ENCODE measurements at places on chromosomes 5 and 9. TPM values are rescaled to one million over a fixed set of nuclear protein-coding genes. Genes with fewer than 3 reads are reported as not detected.

DNA sequence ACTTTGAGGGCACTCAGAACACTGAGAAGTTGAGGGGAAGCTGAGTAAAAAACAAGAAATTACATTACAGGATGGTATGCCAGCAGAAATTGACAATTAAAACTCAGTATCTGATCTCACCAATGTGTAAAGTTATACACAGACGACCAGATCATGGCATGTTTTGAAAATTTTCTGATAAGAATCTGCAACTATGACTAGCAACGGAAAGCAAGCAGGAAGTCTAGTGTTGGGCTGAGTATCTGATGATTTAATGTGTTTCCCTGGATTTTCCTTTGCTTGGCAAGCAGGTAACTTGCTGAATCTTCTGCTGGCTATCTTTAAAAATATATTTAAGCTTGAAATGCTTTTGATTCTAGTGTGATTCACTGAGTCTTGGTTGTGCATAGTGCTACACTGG is 5.2 kb upstream of the GCNT4 start:
- no peak for DNase-seq

DNA sequence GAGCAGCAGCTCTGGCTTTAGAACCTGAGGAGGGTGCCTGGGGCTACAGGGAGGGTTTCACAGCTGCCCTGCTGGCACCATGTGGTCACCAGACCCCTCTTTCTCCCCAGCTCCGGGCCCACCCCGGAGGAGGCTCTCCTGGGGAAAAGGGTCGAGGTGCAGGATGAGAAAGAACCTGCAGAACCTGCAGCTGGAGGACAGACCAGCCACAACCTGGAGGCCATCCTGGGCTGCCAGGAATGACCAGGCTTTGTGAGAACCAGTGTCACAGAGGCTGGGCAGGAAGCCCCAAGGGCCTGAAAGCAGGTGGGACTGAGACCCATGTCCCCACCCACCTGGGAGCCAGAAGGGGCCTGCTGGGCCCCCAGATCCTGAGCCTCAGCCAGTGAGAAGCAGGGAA is 23.0 kb downstream of the SEMA4D start:
- DNase-seq = no peak

DNA sequence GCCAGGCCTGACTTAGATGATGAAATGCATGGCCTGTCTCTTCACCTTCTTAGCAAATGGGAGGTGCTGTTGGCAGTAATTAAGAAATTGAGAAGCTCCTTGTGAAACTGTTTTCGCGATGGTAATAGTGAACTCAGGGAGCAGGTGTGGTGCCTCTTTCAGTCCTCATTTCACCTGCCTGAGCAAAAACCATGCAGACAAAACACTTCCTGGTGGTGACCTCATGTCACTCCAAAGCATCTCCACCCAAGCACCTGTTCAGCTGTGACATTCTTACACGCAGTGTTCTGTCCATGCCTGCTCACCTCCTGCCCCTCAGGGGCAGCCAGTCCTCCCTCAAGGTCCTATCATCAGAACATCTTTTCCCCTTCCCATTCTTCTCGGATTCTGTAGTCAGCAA is 146.5 kb downstream of the CD180 start:
- no peak for DNase-seq

- no peak for DNase-seq
These were observed 93.9 kb upstream of the DMRT1 start for GRCh38 chr9:747567-747966.

The SPATA31A3 gene
- not detected for total RNA-seq

- DNase-seq = no peak
These were observed 8.3 kb downstream of the BHMT2 start for GRCh38 chr5:79077680-79078365.

- no peak for DNase-seq
These were observed 140.4 kb upstream of the FST start for GRCh38 chr5:53339962-53340540.

The PCAT7 gene
- total RNA-seq = 3.8 TPM

- no peak for DNase-seq
These were observed 52.4 kb downstream of the ERGIC1 start for GRCh38 chr5:172886476-172886875.

- no peak for DNase-seq
These were observed 17.8 kb upstream of the TRAF1 start for GRCh38 chr9:120944434-120944843.

The REEP2 gene
- 4.9 TPM for total RNA-seq

GRCh38 chr9:126113756-126114408 is 212.7 kb upstream of the MVB12B start:
- DNase-seq = no peak

DNA sequence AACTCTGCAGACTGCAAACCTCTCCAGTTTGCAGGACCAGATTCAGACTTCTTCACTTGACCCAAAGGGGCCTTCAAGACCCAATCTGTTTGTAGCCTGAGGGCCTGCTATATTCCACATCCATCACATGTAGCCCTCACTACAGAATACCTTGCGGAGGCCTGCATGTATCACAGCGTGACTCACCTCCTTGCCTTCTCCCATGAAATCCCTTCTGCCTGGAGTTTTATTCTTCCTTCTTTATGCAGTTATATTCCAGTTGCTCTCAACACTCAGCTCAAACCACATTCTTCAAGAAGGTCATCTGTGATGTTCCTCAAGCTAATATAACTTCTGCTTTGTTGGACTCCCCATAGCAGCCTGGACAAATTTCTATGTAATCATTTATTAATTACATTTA is 198.5 kb upstream of the PTGER4 start:
- DNase-seq = no peak

- DNase-seq = no peak
These were observed 316.0 kb upstream of the DMAC1 start for GRCh38 chr9:8115570-8115969.

- no peak for DNase-seq
These were observed 15.3 kb downstream of the IL5 start for GRCh38 chr5:132528021-132528420.

GRCh38 chr9:113056191-113057106 is at the start of gene ZFP37:
ZFP37 (minus strand) TSS chr9:113056724; CDS start chr9:113056688, 36 bp downstream.
- peak; percentile 72 for DNase-seq

The APBA1 gene
- total RNA-seq = 0.20 TPM

The MARCOL gene
- total RNA-seq = not detected

- DNase-seq = no peak
These were observed 59.4 kb downstream of the NDUFAF2 start for GRCh38 chr5:61004448-61004847.

DNA sequence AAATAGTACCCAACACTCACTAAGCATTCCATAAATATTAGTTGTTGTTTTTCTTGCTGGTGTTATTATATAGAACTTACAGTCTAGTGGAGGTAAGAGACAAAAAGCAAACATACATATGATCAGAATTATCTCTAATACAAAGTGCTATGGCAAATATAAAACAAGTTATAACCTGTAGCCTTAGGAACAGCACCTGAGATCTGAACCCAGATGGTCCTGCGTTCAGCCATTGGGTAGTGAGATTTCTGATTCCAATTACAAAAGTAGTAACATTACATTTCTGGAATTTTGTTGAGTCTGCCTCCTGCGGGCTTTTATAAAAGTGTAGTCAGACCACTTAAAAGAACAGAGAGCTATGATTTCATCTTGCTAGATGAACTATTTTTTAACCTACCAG is 242.9 kb upstream of the ZNF462 start:
- DNase-seq = no peak

The NUTM2F gene
- not detected for total RNA-seq

GRCh38 chr9:91654527-91654926 is 230.9 kb upstream of the NFIL3 start:
- no peak for DNase-seq

- no peak for DNase-seq
These were observed 71.2 kb downstream of the CWC27 start for GRCh38 chr5:64839936-64840335.

The QRFP gene
- not detected for total RNA-seq

The HSD17B3 gene
- total RNA-seq = 0.37 TPM

The ASPN gene
- total RNA-seq = not detected

DNA sequence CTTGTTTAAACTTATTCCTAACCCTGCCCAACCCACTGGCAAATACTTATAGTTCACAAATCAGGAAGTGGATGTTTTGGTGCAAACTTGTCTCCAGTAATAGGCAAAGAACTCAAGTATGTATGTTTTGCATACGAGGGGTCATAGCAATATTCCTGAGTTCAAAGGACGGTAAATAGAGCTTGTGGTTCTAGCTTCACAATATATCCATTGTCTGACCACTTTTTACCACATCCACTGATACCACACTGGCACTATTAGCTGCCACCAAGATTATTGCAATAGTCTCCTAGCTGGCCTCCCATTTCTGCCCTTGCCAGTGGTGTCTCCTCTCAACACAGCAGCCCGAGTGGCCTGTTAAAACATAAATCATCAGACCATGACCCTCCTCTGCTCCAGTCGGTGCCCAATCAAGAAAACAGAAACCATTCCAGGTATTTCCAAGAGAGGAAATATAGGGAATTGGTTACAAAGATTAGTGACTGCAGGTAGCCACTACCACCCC is 17.0 kb downstream of the GRXCR2 start:
- no peak for DNase-seq

DNA sequence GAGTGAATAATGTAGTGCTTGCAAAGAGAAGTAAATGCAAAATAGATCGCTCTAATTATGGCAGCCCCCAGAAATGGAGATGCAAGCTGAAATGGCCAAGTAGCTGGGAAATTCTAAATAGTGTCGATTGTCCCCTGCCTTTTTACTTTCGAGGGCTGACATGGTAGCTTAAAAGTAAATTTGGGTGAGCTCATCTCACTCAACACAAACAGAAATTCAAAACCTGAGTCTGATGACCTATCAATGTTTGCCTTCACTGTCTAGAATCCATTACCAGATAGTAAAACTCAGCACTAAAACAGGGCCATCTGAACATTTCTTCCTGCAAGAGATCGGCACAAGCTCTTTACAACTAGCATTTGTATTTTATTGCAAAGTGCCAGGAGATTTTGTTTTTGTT is 7.0 kb upstream of the LHX2 start:
- no peak for DNase-seq

- DNase-seq = no peak
These were observed 85.1 kb upstream of the LRRTM2 start for GRCh38 chr5:138960145-138960692.

DNA sequence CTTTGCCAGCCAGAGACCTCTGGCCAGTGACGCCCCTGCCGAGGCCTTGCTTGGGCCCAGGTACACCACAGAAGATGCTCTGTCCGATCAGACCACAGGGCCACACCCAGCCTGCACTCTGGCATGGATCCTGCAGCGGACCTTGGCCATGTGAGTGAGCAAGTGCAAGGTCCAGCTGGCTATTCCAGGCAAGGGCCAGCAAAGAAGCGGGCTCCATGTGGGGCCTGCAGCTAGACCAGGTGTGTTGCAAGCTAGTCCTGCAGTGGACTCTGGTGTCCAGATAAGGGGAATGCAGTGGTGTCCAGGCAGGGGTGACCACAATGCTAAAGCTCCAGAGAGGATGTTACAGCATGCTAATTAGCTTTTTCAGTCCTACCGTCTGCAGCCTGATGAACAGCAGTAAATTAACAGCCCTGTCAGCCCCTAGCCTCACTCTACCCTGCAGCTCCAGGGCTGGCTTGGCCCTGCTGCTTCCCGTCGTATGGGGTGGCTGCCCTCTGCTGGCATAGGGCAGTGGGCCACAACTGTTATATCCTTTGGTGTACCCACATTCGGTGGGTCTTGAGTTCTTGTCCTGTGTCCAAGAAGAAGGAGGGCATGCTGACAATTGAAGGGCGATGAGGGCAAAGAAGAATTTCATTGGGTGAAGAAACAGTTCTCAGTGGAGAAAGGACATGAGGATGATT is 284.5 kb upstream of the POU5F2 start:
- no peak for DNase-seq

The ENC1 gene
- total RNA-seq = 30.0 TPM

DNA sequence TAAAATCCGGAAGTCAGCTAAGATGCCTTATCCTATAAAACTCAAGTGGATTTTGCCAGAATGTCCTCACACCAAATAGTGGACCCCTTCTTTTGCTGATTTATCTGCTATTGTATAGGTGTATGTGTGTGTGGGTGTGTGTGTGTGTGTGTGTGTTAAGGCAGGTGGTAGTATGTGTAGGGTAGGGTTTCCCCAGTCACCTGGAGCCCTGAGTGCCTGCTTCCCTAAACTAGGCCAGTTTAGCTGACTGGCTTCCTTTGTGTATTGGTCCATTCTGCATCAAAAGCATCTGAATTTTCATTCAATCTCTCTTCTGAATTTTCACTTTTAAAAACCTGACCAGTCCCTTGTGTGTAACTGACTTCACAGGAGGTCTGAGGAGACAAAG is 42.2 kb upstream of the LCP2 start:
- no peak for DNase-seq

The GIN1 gene
- total RNA-seq = 11.0 TPM

DNA sequence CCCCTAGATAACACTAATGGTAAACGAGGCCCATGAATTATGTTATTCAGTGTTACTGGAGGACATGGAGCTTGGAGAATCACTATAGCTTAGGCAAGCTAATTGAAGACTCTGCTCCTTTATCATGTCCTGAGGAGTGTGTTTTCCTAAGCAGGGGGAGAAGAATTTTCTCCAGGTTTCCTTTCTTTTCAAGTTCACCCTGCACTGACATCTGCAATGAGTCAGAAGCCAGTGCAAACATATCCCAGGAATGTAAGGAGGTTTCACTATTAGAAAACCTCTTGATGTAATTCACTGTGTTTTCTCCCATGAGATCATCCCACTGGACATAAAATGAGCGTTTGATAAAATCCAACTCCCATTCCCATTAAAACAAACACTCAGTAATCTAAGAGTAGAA is 75.6 kb downstream of the DMRT2 start:
- no peak for DNase-seq

All from HCT116 (cell line).